ENCODE measurements at places on chromosomes 5 and 9.

DNA sequence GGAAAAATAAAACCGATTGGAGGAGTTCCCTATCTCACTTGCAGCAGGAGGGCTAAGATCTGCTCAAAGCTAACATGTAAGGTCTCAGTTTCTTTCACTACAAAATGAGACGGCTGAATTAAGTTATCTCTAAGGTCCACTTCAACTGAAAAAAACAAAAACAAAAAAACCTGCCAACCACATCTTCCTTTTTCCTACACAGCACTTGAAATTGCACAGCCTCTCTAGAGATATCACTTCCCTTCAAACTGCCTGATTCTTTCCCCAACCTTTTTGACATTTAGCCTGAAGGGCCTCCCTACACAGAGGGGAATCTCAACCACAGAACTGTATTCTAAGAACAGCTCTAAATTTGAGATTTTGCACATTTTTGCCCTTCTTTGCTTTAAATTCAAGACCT is 227.9 kb upstream of the TARS1 start:
- no peak for DNase-seq

DNA sequence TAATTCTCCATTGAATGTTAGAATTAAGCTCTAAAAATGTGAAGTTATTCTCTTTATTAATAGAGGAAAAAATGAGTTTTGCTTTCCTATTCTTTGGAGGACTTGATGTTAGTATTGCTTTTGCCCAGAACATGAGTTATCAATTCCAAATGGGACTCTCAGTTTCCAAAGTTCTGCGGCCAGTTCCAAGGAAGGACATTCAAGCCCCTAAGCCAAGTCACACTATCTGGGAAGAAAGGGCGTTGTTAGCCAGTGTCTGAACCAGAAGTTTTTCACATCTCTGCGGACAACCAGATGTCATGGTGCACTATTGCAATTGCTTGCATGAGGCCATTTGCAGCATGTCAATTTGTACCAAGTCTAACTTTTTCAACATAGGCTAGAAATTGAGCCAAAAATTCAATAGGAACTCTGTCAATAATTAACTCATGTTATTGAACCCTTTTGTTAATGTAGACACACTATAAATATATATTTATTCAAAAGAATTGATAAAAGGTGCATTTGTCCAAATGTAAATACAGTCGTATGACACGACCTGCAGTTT is 183.3 kb upstream of the PIK3R1 start:
- DNase-seq: no peak

GRCh38 chr9:22067196-22067595 is 58.1 kb upstream of the CDKN2B start:
- no peak for DNase-seq

- peak; percentile 53 for DNase-seq
Measured at GRCh38 chr5:77719666-77720363, 56.3 kb downstream of the TBCA start.

DNA sequence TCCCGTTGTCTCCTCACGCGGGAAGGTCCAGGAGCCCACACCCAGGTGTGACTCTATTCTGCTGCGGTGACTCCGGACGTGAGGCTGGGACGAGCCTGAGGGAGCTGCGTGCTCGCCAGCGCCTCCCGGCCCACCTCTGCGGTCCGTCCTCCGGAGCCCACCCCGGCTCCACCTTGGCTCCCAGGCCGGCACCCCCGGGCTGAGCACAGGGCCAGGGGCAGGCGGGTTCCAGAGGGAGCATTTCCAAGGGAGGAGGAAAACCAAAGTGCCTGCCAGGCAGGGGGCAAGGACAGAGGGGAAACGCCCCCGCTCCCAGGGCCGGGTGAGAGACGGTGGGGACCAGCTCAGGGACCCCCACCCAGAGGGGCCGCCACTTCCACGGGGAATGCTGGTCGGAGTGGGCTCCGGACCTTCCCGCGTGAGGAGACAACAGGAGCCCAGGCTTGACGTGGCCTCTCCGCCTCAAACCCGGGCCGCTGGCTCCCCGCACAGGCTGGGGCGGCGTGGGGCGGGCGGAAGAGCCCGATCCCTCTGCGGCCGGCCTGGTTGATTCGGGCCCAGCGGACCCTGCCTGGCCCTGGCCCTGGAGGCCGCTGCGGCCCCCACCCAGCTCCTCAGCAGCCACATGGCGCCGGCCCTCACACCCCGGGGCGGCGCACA is 26.0 kb downstream of the IRX4 start:
- DNase-seq: no peak

GRCh38 chr9:110968096-110968495 is 70.2 kb downstream of the LPAR1 start:
- no peak for DNase-seq

- DNase-seq: no peak
Measured at GRCh38 chr9:83066771-83067170, 3.8 kb upstream of the RASEF start.

DNA sequence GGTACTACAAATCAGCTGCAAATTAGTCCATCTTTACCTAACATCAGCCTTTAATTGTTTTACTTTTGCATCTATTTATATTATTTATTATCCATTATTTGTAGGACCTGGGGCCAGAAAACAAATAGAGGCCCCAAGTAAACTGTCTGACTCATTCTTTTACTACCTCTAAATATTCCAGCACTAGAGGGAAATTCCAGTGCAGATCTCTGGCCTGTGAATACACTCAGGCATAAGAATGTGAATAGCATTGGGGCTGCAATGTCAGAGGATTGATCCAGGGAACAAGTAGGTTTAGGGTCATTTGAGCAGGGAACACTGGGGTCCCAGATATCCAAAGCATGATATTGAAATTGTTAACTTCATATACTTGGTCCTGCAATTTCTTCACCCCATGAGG is 176.6 kb upstream of the TYRP1 start:
- DNase-seq: no peak

- DNase-seq: no peak
Measured at GRCh38 chr9:85897848-85898247, 43.1 kb upstream of the NAA35 start.

GRCh38 chr9:124478354-124478753 is 28.1 kb downstream of the ADGRD2 start:
- no peak for DNase-seq

GRCh38 chr5:77354454-77354853 is 137.7 kb downstream of the WDR41 start:
- no peak for DNase-seq

DNA sequence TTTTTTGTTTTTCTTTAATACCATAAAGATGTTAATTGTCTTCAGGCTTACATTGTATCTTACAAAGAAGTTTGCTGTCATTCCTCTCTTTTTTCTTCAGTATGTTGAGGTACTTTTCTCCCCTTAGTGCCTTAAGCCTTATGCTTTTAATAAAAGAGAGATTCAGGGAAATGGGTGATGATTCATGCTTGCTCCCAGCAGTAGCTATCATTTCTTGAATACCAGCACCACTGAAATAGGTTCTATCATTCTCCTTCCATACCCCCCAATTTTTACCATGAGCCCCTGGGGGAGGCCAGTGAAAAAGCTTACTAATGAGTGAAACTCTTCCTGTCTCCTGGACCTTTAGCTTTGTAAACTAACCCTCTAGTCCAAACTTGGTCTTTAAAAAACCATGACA is 165.0 kb downstream of the FBXL7 start:
- DNase-seq: no peak

- DNase-seq: no peak
Measured at GRCh38 chr9:17810728-17811571, 232.1 kb downstream of the SH3GL2 start.

GRCh38 chr9:32742296-32742695 is 41.0 kb upstream of the TMEM215 start:
- DNase-seq: no peak

DNA sequence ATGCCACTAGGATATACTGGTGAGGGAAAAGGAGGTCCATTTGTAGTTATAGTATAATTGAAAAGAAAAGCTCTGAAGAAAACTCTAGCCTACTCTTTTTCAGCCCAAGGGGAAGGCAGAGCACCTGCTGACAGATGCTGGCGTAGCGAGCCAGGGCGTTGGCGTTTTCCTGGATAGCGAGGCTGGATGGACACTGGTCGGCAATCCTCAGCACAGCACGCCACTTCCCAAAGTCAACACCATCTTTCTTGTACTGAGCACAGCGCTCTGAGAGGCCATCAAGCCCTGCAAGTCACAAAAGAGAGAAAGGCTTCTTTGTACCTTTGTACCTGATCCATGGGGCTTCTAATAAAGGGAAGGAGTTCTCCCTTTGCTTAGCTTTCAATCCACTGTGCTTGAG is 8.2 kb downstream of the ALDOB start:
- DNase-seq: no peak

DNA sequence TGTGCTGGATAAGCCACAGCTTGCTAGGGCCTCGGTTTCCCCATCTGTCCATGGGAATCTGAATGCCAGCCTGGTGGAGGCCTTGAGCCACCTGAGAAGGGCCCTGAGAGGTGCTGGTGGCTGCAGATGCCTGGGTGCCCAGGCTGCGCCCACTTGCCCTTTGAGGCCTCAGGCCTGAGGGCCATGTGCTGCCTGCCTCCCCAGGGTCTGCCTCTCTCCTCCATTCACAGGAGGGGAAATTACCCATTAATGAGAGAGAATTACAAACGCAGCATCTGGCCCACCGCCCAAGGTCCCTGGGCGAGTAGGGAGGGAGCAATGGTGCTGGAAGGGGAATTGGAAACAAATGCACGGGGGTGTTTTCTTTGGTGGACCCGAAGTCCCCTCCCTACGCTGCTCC is 59.6 kb downstream of the BARX1 start:
- DNase-seq: no peak

GRCh38 chr5:53027913-53028312 is 38.8 kb downstream of the ITGA2 start:
- DNase-seq: no peak

GRCh38 chr9:121622387-121623203 is 28.8 kb upstream of the DAB2IP start:
- no peak for DNase-seq

GRCh38 chr5:62465985-62466925 is 53.7 kb downstream of the IPO11 start:
- DNase-seq: no peak

DNA sequence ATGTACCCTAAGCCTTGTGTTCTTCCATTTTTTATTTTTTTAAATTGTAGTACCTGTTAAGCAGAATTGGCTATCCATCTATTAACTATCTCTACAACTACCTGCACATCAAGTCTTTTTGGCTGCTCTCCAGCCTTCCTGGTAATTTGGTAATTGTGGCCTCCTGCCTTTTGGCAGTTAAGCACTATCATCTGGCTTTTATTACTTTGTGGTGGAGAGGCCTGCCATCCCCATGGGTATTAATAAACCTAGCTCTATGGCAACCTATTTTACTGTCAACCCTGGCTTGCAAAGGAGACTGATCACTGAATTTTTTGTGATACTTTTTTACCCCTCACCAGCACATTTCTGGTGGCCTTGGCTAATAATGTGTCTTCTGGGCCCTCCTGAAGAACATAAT is 20.5 kb downstream of the SELENOP start:
- DNase-seq: no peak

DNA sequence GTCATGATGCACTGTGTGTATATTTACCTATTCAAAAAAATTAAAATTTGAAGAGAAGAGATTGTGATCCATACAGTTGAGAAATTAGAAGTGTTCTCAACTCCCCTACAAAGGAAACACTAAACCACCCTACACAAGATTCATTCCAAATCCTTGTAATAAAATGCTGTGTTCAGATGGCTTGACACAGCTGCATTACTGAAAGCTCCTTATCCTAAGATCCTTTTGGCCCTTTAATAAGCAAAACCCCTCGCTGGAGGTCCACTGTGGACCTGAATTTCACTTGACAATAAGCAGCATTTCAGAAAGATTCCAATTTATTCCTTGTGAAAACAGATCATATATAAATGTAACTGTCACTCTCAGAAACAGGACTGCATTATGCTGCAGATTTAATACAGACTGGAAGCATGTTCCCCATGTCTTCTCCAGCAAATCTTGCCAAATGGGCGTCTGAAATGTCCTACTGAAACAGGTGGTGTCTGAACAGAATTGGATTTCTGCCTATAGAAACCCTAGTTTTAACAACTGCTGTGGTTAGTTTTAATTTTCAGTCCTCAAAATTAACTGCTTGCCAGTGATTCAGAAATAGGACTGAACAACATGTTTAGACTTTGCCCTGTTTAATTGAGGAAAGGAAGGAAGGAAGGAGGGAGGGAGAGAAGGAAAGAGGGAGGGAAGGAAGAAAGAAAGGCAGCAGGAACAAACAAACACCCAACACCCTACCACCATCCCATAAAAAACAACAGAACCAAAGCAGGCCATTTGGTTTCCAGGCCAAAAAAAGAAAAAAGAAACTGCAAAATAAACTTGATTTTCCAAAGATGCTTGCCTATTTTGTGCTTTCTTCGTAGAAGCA is 179.6 kb downstream of the MLLT3 start:
- DNase-seq: no peak

- DNase-seq: no peak
Measured at GRCh38 chr5:132465059-132465707, 25.4 kb downstream of the IRF1 start.

- no peak for DNase-seq
Measured at GRCh38 chr5:73093943-73094342, 26.4 kb upstream of the TMEM171 start.

- peak; percentile 43 for DNase-seq
Measured at GRCh38 chr5:133552925-133553525, 59.3 kb downstream of the FSTL4 start.

All from T-helper 1 cell (primary cell).